ENCODE measurements at places on chromosomes 7 and 10.
A peak's percentile ranks its signal among the peaks of the same experiment; 100 is the strongest.

GRCh38 chr7:87253589-87254087 is 34.1 kb upstream of the TMEM243 start:
- DNase-seq, result no peak

GRCh38 chr10:80713398-80713928 is 175.8 kb downstream of the SH2D4B start:
- no peak for DNase-seq

GRCh38 chr7:1027242-1028043 is 16.9 kb upstream of the GPR146 start:
- DNase-seq, result peak; percentile 22

DNA sequence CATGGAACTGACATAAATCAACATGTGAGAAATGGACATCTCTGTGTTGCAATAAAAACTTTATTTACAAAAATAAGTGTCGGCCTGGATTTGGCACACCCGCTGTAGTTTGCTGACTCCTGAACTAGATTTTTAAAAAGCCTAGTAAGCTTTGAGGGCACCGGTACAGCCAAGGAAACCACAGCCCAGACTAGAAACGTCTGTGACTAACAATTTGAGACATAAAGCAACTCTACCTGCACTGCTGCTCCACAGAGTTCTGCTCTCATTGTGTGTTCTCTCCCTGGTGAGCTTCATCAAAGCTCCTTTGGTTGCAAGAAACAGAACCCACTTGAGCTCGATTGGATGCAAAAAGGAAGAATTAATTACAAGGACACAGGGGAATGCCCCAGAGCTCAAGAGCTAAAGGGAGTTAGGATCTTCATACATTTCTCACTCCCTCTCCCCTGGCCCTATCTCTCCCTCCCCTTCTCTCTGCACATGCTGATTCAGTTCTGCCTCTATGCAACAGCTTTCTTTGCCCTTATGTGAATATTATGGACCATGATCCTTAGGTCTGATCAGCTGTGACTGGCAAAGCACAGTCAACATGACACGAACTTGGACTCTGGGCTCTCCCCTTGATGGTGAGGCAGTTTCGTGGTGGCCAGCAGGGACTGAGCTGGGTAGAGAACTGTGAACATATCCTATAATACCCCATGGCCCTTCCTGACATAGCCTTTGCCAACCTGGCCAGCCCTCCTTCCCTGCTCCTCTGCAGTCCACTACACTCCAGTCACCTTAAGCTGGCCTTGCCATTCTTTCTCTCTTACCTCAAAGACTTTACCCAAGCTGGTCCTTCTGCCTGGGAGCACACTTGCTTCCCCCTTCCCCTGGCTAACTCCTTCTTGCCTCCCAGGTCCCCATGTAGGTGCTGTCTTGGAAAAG is 77.5 kb upstream of the YAE1 start:
- DNase-seq, result no peak

DNA sequence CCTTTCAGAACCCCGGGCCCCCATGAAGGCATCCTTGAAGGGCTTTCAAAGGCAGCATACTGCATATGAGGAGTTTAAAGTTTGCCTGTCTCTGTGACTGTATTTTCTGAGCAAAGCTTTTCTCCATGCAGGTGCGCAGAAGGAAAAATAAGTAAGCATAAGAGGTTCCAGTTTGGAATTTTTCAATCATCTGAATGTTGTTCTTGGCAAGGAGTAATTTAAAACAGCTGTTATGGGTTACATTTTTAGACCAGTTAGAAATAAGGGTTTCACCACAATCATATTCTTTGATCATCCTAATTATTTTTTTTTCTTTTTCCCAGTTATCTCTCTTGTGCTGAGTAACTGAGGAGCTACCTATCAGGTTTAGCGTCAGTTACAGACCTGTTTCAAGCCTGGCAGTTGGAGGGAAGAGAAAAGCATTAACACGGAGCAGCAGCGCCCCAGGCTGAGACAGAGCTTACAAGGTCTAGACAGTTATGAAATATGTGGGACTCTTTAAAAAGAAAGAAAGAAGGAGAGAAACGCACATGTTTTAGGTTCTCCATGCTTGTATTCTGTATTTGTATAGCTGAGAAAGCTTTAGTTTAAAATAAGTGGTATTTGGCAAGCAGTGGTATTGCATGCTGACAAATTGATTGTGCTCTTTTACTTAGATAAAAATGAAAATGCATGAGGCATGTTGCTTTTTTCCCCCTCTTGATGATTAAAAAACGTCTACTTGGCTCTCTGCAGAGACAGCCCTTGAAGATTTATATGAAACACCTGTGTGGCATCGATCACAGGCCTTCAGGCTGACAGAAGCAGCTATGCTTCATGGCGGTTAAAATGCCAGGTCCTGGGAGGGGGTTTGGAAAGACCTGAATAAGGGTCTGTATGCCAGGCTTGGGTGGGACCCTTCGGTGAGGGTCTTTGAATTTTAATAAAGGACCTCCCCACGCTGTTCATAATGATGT is 157.6 kb downstream of the GRK5 start:
- DNase-seq, result no peak
